ENCODE measurements at places on chromosomes 12 and 14.

DNA sequence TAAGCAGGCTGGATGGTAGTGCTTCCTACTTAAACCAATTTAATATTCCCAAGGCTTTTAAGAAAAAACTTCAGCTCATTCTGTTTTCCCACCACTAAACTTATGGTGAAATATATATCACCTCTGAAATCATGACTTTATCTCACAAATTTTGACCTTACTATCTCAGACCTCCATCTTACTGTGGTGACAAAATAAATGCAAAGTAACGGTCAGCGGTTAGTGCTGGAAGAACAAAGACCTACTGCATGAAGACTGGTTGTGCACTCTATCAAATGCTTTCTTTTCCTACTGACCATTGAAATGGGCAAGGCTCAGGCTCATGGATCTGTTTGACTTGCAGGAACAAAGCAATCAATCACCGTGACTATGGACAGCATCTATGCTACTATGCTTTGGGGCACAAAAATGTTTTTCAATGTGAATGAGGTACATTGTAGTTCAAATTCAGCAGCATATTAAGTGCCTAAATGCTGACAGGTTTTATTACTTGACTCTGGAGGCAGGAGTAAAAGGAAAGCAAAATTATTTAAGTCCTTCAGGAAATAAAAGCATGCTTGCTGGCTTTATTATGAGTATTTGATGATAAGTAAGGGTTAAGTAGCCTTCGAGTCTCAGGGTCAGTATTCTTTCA, 43.1 kb upstream of the GTF2A1 start:
- DNase-seq: no peak

- no peak for DNase-seq
These were observed 23.5 kb upstream of the SELPLG start for GRCh38 chr12:108657130-108657745.

- no peak for DNase-seq
These were observed 16.5 kb downstream of the GMFB start for GRCh38 chr14:54472315-54472714.

DNA sequence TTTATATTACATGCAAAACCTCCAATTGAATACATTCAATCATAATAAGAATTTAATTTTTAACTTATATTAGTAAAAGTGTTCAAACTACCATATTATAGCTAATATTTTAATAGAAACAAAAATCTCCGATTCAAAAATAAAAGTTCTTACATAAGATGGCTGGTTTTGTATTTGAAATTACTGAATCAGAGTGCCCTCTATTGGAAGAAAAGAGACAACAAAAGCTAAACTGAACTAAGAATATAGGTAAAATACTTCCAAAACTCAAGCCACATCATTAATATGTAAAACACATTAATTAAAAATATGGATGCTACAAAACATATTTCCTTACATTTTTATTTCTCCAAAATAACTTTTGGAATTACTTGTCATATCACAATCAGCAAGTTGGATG, 120.3 kb downstream of the GARIN6 start:
- peak; percentile 13 for DNase-seq

- peak; percentile 77 for DNase-seq
These were observed 49.4 kb downstream of the GPATCH2L start for GRCh38 chr14:76201162-76201561.

GRCh38 chr12:131897875-131898274, 3.5 kb downstream of the ULK1 start:
- no peak for DNase-seq

- DNase-seq: no peak
These were observed 105.4 kb upstream of the BCL2L14 start for GRCh38 chr12:11965258-11965910.

DNA sequence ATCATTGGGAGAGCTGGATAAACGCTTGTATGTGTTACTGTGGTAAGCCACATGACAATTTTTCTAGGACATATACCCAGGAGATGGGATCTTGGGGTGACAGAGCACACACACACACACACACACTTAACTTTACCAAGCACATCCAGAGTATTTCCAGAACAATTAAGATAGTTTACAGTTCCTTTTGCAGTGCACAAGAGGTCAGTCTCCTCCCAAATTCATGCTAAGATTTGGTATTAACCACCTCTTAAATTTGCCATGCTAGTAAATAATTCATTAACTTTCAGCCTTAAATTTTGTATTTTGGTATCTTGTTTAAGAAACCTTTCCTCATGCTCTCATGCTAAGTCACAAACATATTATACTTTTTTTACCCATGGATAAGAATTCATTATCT, 33.9 kb upstream of the LIMA1 start:
- no peak for DNase-seq

DNA sequence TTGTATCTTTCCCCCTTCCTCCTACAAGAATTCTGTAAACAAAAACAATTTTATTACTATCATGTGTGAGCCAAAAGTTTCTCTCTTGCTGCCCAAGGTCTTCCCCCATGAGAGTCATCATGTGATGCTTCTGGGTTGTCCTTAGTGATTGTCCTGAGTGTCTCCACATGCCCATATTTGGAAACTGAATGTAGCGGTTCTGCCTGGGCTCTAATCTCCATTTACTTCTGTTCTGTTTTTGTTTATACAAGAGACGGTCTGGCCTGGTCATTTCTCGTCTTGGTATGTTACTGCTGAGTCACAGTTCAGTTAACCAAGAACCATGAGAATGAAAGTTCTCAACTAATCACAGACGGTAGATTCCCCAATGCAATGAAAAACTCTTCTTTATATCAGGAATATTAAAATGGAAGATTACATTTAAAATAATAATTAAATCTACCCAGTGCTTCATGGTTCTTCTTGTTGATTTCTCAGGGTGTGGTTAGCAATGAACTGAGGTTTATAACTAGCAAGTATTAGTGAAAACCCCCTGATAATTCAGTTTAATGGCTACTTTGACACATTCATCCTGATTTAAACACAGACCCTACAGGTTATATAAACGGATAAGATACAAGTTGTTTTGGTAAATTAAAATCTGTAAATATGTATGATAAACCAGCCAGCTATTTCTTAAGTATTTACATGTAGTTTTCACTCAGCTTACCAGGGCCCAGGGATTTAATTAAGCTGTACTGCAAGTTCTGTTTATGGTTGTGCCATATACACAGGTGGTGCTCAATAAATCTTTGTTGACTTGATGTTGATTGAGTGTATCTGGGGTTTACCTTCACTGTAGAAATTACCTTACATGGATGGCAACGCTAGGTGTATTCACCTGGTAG, 81.1 kb downstream of the PELI2 start:
- DNase-seq: peak; percentile 95

DNA sequence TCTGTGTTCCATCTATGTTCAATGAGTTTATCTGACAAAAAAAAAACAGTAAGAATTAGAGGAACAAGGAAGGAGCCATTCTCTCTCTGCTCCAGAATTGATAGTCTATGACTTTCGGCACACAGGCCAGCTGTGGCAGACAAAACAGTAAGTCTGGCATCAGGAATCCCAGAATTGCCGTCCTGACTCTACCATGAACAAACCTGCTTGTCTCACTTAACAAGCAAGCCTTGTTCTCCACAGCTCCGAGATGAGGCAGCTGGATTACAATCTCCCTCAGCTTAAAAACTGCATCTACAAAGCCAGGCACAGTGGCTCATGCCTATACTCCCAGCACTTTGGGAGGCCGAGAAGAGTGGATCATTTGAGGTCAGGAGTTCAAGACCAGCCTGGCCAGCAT, 153.6 kb upstream of the TMCC3 start:
- no peak for DNase-seq
